ENCODE measurements at places on chromosomes 16 and 17. TPM values are rescaled to one million over a fixed set of nuclear protein-coding genes. Genes with fewer than 3 reads are reported as not detected.

Gene RDM1
- total RNA-seq, result 8.4 TPM

Gene DPEP2
- 11.4 TPM for total RNA-seq

Gene CD300LG
- total RNA-seq, result not detected

Gene IL17C
- total RNA-seq, result 0.41 TPM

Gene PMFBP1
- total RNA-seq, result 1.8 TPM
